Tibial nerve (tissue), 4 donors: ENCODE measurements at places on chromosomes 3 and 15. TPM values are rescaled to one million over a fixed set of nuclear protein-coding genes. Genes with fewer than 3 reads are reported as not detected.

The GHRL gene
- total RNA-seq, result not detected

The ISLR gene
- 165 TPM for total RNA-seq

The WDR53 gene
- total RNA-seq, result 6.1 TPM

The MAGI1 gene
- 30.6 TPM for total RNA-seq

The HRG gene
- not detected for total RNA-seq
